ENCODE measurements at places on chromosomes 3 and 15.

DNA sequence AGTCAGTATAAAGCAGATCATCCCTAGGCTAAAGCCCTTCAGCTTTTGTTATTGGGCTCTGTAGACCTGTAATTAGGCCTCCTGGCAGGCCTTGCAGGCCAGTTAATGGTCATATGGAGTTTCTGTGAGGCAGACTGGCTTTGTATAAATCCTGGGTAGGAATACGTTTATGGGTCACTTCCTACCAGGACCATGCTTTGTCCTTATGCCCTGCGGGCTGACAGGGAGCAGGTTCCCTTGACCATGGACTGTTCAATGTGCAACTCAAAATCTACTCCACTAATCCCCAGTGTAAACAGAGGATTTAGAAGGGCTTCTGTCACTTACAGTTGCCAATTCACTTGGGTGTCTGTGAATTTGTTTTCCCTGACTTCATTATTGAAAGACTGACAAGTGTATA is 202.7 kb upstream of the MLF1 start:
- DNase-seq, result no peak

DNA sequence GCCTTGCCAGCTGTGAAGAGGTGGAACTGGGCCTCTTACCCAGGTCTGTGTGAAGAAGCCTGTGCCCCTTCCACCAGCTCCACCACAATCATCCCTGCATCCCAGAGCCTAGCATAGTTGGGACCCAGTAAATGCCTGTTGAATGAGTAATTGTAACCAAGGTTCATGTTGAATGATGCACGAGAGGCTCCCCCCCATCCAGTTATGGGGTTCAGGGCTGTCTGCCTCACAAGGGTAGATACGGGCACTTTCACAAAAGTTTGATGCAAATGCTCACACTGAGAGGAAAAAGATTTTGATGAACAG is 29.5 kb upstream of the TSEN2 start:
- DNase-seq, result no peak

- DNase-seq, result no peak
Measured at GRCh38 chr15:33746203-33746602, 222.1 kb upstream of the CHRM5 start.

DNA sequence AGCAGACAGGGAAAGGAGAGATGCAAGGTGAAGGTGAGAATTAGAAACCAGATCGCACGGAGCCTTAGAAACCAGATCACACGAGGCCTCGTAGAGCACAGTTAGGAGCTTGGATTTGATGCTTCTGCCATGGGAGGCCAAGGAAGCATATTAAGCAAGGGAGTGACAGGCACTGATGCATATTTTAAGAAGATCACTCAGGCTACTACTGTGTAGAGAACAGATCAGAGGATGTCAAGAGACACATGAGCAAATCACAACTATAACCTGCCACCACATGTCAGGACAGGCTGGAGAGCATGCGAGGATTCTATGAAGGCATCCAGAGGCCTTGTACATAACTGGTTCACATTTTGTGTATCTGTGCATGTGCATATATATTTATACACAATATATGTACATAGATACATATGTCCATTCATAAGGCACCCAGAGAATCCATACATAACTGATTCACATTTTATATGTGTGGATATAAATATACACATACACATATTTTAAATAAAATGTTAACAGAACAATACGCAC is 99.6 kb upstream of the FHIT start:
- no peak for DNase-seq

DNA sequence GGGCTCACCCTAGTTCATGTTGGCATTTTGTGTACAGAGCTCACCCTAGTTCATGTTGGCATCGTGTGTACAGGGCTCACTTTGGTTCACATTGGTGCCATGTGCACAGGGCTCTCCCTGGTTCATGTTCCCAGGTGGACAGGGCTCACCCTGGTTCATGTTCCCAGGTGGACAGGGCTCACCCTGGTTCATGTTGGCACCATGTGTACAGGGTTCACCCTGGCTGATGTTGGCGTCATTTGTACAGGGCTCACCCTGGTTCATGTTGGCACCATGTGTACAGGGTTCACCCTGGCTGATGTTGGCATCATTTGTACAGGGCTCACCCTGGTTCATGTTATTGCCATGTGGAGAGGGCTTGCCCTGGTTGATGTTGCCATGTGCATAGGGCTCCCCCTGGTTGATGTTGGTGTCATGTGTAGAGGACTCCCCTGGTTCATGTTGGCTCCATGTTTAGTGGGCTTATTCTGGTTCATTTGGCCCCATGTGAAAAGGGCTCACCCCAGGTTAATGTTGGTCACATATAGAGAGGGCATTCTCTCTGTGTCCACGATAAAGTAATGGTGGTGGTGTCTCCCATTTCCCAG is 31.7 kb upstream of the NR2C2 start:
- no peak for DNase-seq

DNA sequence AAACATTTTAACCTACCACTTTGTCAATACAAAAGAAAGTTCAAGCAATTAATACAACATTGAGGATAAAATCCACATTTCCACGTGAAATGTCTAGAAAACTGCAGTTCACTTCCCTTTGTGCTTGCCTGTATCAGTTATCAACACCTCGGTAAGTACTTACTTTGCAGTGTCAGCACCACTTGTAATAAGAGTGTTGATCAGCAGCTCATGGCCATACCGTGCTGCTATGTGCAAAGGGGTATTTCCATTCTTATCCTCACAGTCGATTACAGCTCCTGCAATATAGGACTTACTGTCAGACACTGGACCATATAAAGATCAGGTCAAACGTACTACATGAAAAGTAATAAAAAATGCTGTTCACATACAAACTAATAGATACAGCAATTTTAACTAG is 84.4 kb downstream of the ANKRD28 start:
- DNase-seq, result no peak

GRCh38 chr3:185353225-185353624 is 9.7 kb upstream of the MAP3K13 start:
- no peak for DNase-seq

DNA sequence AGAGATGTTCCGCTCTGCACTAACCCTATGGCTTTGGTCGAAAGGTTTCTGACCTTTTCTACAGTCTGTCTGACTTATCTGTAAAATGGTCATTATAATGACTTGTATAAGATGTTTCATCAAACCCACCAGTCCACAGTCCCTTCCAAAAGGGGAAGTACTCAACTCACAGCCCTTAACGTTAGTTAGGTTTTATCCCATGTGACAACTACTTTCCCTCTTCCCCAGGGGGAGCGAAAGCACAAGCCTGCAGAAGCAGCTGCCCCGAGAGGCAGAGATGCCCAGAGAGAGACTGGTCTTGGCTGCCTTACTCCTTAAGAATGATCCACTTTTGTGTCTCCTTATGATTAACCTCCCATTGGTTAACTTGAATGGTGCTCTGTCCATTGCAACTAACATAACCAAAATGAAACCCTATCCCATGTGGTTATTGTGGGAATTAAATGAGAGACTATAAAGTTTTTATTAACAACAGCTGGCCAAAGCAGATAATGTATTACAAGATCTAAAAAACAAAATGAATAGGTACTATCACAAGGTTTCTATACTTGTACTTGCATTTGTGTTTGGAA is 6.4 kb downstream of the ASTE1 start:
- DNase-seq, result no peak

DNA sequence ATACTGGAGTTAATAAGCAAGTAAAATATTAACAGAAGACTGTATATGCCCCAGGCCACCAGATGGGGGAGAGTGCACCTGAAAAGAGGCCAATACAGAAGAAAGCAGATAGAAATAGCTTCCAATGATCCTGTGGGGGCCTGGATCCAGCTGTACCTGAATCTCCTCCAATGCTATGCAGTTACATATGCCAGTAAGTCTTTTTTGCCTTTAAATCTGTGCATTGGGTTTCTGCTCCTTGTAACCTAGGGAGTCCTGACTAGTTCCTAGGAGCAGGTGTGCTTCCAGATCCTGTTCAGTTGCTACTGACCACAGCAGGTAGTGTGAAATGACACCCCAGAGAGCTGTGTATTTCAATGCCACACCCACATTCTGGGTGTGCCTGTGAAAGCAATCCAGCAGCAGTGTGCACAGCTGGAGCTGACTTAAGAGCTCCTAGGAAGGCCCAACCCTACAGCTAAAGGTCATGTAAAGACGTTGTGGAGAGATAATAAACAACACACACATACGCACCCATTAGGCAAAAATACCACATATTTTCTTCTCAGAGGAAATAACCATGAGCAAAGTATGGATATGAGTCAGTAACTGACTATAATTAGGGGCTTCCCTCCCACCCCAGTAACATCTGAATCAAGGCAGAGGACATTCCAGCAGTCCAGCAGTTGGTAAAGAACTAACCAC is 62.2 kb upstream of the AKAP13 start:
- DNase-seq, result peak; percentile 89
